ENCODE measurements at places on chromosomes 13 and 19.

- DNase-seq: no peak
Measured at GRCh38 chr19:18193388-18194180, 566 bp downstream of the MPV17L2 start.

GRCh38 chr19:30135797-30136196 is 193.8 kb downstream of the URI1 start:
- no peak for DNase-seq

GRCh38 chr19:5690955-5691821 is 1.1 kb downstream of the RPL36 start:
- peak; percentile 49 for DNase-seq

DNA sequence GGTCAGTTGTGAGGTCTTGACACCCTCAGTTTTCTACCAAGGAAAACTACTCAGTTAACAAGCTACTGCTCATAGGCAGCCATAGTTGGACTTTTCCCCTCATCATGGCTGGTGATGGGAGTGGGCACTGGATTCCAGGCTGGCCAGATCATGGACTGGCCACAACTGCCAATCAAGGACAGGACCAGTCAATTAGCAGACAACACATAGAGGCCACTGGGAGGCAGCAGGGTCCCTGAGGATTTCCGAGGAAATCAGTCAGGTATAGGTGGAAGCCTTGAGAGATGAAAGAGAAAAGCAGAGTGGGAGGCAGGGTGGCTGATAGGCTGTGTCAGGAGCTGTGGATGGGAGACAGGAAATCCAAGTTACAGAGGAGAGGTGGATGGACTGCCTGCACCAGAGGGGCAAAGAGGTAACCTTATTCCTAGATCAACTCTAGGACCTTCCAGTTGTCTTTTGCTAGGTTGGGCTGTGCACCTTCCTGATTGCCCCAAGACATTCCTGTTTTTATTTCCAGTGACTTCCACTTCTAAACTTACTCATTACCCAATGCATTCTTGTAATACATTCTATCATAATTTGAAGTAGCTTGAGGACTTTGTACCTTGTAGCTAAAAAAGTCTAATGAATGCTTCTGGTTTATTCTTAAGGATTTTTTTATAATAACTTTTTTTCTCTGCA is 361.8 kb downstream of the KCNRG start:
- DNase-seq: no peak

- DNase-seq: no peak
Measured at GRCh38 chr19:23956051-23956450, 41.4 kb downstream of the ZNF726 start.

GRCh38 chr13:36135876-36136275 is 4.7 kb upstream of the DCLK1 start:
- no peak for DNase-seq

DNA sequence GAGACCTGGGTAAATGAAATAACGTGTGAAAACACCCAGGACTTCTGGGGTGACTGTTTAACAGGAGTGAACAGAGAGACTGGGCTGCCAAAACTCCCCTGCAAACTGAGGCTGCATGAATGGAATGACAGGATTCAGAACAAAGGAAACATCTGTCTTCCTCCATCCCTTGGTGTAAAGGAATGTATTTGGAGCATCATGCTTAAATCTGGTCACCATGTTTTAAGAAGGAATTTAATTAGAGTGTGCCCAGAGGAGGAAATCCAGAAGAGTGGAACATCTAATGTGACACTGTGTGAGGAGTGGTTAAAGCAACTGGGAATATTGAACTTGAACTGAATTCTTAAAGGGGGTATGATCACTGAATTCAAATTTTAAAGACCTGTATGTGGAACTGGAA is 437.2 kb downstream of the LIG4 start:
- no peak for DNase-seq

- no peak for DNase-seq
Measured at GRCh38 chr13:40439928-40440327, 226.5 kb downstream of the FOXO1 start.

GRCh38 chr19:31249217-31249616 is 100.0 kb downstream of the TSHZ3 start:
- no peak for DNase-seq

- DNase-seq: peak; percentile 36
Measured at GRCh38 chr19:41641879-41642485, 15.1 kb upstream of the CEACAM4 start.

DNA sequence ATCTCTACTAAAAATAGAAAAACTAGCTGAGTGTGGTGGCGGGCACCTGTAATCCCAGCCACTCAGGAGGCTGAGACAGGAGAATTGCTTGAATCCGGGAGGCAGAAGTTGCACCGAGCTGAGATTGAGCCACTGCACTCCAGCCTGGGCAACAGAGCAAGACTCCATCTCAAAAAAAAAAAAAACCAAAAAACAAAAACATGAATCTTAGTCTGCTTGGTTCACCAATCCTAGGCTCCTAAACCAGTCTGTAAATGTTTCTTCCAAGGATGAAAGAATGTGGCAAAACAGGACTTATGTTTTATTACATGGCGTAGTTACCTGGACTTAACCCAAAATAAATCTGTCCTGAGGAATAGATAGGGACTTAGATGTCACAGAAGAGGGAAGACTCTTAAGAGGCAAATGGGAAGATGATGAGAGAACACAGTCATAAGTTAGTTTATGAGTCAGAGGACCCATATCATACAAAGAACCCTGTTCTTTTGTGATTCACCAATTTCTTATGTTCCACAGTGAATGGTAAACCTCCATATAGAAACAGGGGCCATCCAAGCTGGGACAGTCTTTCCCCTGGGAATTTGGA is 6.9 kb upstream of the FBXL3 start:
- peak; percentile 36 for DNase-seq

DNA sequence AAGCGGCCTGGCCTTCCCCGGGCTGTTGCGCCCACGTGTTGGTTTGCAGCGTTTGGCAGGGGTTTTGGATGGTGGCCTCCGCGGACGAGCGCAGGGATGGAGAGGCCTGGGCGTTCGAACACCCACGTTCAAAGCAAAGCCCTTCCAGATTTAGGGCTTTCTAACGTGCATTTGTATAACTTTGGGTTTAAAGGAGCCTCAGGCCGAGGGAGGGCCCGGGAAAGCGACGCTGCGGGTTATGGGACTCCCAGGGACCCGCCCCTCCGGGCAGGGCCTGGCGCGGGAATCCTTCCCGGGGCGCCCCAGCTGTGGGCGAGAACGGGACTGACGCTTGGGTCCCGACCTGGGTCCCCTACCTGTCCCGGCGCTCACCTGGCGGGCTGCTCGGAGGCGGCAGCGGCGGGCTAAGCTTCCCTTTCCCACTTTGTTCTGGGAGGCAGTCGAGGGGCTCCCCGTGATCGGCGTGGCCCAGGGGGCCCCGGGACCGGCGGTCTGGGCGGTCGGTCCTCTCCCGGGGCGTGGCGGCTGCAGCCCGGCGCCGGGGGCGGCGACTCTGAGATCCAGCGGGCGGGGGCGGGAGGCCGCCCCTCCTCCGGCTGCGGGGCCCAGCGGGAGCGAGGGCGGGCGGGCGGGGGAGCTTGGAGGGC is at the start of gene FBXO17:
Gene FBXO17 (minus strand): TSS at position 529 of the 647 bp plus-strand sequence. CDS start 25,423 bp downstream, outside the sequence.
- peak; percentile 76 for DNase-seq

DNA sequence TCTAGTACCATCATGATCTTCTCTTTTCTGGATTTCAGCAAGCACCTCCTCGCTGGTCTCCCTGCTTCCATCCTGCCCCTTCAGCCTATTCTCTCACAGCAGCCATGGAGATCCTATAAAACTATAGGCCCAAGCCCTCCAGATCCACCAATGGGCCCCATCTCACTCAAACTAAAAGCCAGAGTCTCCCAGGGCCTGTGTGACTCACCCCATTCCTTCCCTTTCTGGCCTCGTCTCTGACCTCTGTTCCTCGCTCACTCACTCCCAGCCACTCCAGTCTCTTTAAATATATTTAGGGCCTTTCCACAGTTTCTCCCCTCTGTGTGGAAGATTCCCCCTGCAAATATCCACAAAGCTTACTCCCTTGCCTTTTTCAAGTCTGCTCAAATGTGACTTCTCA is 89.7 kb downstream of the HSPH1 start:
- DNase-seq: peak; percentile 47

DNA sequence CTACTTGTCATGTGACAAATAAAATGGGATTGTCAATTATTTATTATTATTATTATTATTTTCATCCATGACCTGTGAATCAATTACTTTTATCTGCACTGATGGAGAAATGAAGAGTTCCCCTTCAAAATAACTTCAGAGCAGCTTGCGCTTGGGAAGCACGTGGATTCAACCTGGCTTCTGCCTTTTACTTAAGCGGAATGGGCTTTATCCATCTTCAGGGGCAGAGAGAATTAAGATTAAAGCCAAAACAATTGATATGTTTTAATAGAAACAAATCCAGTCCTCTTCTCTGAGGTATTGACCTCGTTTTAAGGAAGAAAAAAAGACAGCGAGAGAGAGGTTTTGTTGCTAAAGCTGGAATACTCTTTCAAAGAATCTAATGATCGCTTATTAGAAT is 876 bp downstream of the SACS start:
- DNase-seq: no peak

- DNase-seq: no peak
Measured at GRCh38 chr19:33998739-33999345, 173.5 kb upstream of the LSM14A start.

GRCh38 chr19:48487948-48488347 is 18.8 kb downstream of the CYTH2 start:
- peak; percentile 81 for DNase-seq
